NCI-H1048 (cell line): ENCODE measurements at places on chromosomes 2 and 18.

DNA sequence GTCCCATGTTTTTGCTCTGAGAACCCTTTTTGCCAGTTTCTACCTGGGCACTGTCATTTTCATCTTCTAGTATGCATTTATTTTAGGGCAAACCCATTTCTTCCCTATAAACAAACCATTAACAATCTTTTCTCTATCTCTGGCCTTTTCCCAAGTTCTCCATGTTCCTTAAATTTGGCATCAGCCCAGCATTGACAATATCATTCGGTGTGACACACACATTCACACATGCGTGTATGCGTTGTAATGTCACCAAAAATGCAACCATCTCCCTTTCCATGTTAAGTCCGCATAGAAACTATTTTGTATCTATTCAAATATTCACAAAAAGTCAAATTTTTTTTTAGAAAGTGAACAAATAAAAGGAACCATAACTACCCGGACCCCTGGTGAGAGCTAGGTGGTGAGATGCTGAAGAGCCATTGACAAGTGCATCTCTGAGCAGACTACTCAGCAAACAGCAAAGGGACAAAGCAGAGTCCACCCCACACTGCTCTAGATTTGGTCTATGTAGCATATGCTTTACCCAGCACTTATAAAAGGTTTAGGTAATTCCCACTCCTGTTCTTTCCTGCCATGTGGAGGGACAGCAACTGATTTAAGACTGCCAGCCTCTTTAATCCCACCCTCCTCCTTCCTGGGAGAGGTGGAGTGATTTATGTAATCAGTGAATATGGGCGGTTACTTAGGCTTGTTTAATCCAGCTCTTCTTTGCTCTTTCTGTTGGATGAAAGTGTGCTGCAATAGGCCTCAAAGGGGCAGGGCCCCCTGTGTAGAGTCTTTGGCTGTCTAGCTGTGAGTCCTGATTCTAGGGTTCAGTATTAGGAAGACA lies 124.1 kb downstream of the METTL8 start:
- no peak for DNase-seq

DNA sequence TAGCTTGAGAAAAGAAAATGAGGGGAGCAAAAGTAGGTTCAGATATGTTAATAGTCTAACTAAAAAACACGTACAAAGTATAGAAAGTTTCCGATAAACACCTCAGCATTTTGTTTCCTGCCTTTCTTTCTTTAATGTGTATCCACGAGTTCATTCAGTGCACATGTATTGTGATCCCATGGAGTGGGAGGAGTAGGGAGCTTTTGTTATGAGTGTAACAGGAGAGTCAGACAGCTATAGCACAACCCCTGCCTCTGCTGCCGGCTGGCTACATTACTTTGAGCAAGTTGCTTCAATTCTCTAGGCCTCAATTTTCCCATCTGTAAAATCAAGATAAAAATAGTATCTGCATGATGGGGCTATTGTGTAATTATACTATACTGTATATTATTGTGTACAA lies 249.2 kb upstream of the FIGN start:
- no peak for DNase-seq

DNA sequence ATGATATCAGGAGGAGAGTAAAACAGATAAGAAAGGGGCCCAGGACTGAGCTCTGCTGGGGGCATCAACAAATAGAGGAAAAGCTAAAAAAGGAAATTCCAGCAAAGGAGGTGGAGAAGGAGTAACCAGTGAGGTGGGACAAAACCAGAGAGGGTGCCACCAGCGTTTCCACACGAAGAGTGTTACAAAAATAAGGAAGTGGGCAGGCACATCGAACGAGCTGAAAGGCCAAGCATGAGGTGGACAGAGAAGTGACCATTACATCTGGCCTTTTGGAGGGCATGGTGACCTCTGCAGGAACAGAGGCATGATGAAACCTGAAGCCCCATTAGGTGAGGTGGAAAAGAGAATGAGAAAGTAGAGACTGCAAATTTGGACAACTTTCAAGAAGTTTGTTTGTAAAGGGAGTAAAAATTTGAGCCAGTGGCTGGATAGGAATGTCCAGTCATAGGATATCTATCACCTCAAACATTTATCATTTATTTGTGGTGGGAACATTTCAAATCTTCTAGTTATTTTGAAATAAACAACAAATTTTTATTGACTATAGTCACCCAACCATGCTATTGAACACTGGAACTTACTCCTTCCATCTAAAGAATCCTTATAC lies 18.4 kb upstream of the VIT start:
- no peak for DNase-seq

- DNase-seq = no peak
These were observed 226.1 kb upstream of the LYPD1 start for GRCh38 chr2:132896073-132896472.

- DNase-seq = no peak
These were observed 425 bp downstream of the ASB3 start for GRCh38 chr2:53786352-53786704.

DNA sequence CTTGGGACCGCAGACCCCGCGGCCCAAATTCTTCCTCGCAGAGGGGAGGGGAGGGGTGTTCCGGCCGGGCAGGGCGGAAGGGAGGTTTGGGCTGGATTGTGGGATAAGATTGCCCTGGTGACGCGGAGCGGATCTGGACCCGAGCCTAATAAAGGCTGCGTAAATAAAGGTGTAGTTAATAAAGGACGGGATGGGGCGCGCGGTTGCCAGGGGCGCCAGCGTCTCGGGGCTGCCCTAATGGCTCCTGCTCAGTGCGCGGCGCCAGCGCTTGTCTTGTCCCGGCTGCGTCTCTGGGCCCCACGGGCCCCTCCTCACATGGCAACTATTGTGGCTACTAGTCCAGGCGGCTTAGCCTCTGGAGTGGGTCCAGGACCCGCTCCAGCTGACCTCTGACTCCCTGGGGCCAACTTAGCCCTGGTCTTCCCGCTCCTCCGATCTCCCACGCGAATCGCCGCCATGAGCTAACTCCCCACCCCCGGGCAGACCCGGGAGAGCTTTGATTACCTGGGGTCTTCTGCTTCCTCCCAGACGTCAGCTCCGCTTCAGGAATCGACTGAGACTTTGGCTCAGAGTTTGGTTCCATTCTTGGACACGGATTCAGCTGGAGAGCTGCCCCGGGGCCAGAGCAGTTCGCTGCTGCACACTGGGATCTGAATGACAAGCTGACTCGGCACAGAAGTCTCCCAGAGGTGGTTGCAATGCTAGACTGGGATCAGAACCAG lies 36.5 kb downstream of the SLC25A52 start:
- no peak for DNase-seq

- DNase-seq = peak; percentile 71
These were observed 613.9 kb downstream of the IRS1 start for GRCh38 chr2:226185616-226186211.

DNA sequence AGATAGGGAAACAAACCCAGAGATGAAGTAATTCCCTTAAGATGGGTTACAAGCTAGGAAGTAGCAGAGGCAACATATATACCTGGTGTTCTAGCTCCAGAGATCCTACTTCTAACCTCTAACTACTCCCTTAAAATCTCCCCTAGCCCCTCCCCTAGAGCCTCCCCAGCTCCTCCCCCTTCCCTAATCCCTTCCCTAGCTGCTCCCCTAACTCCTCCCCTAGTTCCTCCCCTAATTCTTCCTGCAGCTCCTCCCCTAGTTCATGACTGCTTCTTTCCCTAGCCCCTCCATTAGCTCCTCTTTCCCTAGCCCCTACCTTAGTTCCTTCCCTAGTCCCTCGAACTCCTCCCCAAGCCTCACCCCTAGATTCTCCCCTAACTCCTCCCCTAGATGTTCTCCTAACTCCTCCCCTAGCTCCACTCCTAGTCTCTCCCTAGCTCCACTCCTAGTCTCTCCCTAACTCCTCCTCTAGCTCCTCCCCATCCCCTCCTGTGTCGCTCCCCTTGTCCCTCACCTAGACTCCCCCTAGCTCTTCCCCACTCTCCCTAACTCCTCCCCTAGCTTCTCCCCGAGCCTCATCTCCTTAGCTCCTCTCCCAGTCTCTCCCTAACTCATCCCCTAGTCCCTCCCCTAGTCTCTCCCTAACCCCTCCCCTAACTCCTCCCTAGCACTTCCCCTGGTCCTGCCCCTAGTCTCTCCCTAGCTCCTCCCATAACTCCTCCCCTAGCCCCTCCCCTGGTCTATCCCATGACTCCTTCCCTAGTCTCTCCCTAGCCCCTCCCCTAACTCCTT lies 108.9 kb downstream of the CD226 start:
- DNase-seq = peak; percentile 8

GRCh38 chr18:13612196-13612997 lies 114.0 kb downstream of the FAM210A start:
- DNase-seq = no peak

GRCh38 chr2:63064197-63064596 lies 13.6 kb downstream of the OTX1 start:
- DNase-seq = no peak
